ENCODE measurements at places on chromosomes 2 and 18.
A peak's percentile ranks its signal among the peaks of the same experiment; 100 is the strongest.

DNA sequence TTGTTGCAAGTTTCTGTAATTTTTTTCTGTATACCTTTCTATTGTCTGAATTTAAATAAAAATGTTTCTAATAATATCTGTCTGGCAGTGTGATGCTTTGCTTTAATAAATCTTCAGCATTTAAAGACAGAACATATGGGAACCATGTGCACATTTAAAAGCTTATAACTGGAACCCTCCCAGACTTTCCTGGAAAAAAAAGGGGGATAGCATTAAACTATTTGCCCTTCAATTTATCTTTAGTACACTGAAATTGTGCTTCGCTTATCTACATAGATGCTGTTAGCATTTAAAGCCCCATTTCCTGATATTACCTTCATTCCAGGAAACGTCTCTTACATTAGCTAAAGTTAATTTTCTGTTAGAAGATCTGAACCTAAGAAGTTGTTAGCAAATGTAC is 64.6 kb downstream of the ZC3H6 start:
- DNase-seq = no peak

DNA sequence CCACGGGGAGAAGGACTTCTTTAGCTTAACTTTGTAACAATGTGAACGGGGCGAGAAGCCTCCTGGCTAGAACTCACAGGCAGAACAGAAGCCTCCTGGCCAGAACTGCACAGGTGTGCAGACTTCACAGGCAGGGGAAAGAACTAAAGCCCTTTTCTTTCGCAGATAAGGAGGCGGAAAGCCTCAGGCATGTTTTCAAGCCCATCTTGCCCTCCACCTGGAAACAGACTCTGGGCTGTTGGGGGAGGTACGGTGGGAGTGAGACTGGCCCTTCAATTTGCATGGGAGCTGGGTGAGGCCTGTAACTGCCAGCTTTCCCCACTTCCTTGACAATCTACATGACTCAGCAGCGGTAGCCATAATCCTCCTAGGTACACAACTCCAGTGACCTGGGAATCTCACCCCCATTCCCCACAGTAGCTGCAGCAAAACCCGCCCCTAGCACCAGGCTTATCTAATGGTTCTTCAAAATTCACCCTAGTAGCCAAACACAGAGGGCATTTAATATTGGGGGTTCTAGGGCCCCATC is 22.9 kb upstream of the ABCA12 start:
- no peak for DNase-seq

DNA sequence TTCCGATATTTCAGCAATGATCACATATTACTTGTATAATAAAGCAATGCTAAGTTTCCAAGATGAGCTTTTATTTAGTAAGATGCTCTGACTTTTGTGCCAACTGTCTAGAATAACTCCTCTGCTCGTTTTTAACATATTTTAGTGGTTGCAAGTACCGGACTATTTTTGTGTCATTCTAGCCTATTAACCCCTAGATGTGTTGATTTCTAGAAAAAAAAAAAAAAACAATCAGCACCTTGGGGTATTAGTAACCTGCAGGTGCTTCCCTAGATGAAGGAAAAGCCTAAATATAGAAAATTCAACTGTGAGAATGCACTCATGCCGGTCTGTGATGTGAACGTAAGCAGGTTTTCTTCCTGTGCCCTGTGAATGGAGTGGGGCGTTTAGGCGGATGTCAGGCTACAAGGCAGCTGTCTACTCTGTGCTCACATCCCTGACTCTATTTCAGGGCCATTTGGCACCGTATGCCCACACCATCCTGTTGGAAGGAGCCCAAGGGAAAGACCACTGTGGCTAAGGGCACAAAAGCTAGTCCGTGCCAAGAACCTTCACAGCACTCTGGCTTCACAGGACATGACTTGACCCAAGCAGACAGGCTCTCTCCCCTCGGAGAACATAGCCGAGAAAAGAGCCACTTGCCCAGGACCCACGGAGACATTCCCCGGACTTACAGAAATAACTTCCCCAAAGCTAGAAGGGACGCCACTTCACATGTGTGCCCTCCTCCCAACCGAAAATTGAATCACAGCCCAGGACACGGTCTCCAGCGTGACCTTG is 60.9 kb upstream of the AGAP1 start:
- DNase-seq = no peak

- no peak for DNase-seq
Observed at GRCh38 chr2:23685706-23686105, 241.2 kb downstream of the ATAD2B start.

- no peak for DNase-seq
Observed at GRCh38 chr2:12347066-12347493, 369.7 kb upstream of the TRIB2 start.

DNA sequence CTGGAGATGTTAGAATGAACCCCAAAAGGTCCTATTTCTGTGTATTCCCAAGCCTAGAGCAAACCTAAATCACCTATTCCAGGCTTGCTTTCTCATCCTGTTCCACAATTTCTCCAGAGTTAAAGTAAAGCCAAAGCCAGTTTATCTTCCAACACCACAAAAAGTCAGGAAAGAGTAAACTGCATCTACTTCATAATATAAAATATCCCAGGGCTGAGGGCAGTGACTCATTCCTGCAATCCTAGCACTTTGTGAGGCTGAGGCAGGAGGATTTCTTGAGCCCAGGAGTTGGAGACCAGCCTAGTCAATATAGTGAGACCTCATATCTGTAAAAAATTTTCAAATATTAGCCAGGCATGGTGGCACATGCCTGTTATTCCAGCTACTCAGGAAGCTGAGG is 241.4 kb downstream of the CDH20 start:
- no peak for DNase-seq

GRCh38 chr2:61485281-61485680 is 14.4 kb upstream of the USP34 start:
- DNase-seq = no peak

GRCh38 chr2:88329815-88330603 is 122.5 kb downstream of the FOXI3 start:
- DNase-seq = no peak

- no peak for DNase-seq
Observed at GRCh38 chr2:23924589-23925359, 2.1 kb downstream of the ATAD2B start.

DNA sequence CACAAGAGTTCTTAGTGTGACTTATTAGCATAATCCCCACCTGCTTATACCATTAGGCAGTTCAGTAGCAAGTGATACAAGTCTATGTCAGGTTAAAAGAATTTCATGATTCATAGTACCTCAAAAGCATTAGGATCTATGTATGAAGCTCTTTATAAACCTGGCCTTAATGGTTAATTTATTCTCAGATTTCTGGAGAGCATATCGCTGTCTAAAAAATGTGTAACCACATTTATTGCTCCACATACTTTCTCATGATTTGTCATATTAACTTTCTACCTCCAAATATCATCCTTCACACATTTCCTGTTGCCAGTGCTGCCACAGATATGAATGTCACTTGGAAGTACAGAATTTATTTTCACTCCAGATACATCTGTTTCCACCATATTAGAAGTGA is 332.8 kb upstream of the MAP2 start:
- DNase-seq = no peak

DNA sequence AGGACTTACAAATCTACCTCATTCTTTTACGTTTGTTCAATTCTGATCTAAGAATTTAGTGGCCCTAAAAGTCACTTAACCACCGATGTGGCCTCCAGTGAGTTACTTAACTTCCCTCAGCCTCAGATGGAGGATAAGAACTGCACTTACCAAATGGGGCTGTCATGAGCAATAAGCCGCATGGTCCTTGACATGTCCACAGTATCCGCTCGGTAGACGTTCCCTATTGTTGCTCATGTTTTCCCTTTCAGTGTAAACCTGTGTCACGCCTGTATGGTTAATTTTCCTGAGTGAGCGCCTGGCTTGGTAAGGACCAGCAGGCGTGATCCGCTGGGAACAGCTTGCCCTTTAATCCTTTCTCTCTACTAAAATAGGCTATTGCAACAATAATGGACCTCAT is 20.3 kb downstream of the SEC11C start:
- DNase-seq = no peak

DNA sequence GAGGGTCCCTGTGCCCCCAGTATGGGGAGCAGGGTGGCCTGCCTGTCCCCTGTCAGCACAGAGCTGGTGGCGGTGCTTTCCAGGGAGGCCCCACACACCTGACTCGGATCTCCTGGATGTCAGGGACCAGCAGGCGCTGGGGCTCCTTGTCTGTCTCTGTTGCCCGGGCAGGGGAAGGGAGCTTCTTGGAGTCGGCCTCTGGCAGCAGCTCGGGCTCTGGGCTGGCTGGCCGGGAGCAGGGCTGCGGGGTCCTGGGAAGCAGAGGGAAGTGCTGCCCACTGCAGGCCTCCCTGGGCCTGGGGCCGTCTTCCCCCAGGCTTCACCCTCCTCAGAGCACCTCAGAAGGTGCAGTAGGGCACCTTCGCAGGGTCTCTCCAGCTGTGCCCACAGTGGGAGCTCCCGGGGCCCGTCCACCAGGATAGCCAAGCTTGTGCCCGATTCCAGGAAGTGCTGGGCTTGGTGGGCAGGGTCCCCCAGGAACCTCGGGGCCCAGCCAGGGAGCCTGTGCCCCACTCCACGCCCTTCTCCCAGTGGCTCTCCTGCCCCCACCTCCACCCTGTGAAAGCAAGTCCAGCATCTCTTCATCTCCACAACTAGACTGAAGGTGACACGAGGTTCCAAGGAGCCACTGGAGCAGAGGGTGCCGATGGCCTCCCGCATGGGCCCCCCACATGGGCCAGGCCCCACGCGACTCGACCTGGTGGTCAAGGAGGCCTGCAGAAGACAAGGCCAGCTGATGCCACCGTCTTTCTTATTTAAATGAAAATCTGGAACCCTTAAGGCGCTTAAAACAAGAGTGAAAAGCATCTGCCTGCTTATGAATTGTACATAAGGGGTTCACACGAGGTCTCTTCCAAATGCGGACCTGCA is 28.2 kb downstream of the AQP12A start:
- no peak for DNase-seq

DNA sequence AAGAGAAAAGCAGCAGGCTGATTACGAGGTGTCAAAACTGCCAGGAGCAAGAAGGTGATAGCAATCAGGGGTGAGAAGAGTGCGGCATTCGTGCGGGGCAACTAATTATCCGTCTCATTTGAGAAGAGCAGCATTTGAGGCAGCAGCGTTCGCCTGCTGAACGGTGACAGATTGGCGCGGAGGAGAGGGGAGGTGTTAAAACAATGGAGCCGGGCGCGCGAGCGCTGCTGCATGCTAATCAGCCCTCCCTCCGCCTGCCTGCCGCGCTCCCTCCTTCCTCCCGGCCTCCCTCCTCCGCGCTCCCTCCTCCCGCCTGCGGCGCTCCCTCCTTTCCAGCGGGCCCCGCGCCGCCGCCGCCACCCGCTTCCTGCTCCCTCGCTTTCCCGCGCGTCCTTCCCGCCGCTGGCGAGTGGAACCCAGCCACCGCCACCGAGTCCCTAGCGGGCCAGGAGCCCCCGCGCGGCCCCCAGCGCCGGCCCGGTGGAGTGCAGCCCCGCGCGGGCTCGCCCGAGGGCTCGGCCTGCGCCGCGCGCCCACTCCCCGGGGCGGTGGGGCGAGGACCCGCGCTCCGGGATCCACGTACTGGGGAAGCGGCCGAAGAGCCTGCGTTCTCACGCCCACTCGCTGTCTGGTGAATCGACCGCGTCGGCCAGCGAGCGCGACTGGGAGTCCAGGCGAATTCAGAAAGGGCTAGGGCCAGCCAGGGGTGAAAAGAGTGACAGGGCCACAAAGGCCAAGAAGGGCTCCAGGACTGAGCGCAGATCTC is 69.5 kb upstream of the PSMD14 start:
- peak; percentile 44 for DNase-seq

DNA sequence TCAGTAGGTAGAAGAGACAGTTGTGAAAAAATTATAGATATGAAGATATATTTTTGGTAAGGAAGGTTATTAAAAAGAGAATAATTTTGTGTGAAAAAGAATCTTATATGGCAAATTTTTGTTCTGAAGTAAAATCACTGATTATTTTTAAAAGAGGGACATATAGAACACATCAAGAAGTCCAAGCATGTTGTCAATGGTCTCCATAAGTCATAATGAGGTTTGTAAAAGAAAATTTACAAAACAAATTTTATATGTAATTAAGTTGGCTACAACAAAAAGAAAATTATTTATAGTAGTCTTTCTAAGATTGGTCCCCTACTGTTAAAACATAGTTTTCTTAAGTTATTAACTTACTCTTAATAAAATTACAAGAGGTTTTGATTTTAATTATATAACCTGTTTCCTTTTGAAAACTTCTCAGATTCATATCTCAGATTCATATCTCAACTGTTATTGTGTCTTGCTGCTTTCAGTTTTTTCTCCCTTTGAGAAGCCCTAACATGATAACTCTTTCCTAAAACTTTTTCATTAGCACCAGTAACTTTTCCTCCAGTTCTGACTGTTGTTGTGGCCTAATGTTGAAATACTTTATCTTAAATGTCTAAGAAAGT is 81.2 kb downstream of the SH3YL1 start:
- no peak for DNase-seq

DNA sequence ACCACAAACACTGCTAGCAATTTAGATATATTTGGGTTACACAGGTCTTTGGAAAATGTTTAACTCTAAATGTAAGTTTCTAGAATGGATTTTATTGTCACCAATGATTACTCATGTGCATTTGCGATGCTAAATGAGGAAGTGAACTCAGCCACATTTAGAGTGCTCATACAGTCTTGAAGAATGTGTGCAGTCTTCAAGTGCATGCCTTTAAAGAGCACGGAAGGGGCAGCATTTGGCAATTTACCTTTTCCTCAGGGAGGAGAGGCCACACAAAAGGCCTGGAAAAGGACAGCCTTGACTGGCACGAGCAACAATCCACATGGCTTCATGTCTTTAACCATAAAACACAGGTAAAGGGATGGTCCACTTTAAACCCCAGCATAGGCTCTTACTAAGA is 78.5 kb upstream of the STK17B start:
- no peak for DNase-seq

DNA sequence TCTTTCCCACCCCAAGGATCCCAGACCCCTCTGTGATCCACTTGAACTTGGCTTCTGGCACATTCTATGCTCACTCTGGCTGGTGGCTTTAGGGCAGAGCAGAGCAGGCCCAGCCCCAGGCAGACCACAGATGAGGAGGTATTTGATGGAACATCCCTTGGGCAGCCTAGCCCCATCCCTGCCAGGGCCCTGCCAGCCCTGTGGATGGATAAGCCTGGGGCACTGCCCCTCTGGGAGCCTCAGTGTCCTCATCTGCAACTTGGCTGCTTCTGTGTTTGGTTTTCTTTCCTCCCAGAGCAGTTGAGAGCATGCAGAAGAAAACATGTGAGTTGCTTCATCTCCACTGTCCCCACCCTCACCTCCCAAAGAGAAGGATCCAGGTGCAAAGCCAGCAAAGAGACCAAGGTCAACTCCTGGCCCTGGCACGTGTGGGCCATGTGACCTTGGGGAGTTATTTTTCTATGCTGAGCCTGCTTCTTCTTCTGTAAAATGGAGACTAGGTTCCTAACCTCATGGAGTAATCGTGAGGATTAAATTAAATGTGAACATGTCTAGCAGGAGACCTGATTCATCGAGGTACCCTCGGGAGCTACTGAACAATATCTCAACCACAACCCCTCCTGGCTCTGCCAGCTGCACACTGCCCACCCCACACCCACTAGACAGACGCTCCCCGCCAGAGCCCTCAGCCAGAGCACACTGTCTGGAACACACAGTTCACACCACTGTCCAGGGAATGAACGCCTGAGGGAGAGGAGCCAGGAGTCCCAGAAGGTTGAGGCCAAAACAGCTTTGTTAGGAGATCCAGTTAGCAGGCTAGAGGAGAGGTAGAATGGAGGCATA is 14.6 kb upstream of the TNS1 start:
- DNase-seq = no peak

- no peak for DNase-seq
Observed at GRCh38 chr2:207061181-207061580, 104.6 kb downstream of the KLF7 start.

GRCh38 chr18:64474773-64475172 is 325.9 kb upstream of the LINC00305 start:
- no peak for DNase-seq
